Sigmoid colon (tissue), 7 donors: ENCODE measurements at places on chromosomes 11 and 22. TPM values are rescaled to one million over a fixed set of nuclear protein-coding genes. Genes with fewer than 3 reads are reported as not detected.

- no peaks in the 10 kb centered on the region for H3K27me3 ChIP-seq
- H3K4me1 ChIP-seq: peaks cover 57% of the 10 kb centered on the region
- H3K4me3 ChIP-seq: no peak overlapping the region
Observed at GRCh38 chr11:77407613-77408012, 66.3 kb downstream of the PAK1 start.

GRCh38 chr11:76208438-76209374 lies 2.4 kb upstream of the WNT11 start:
- H3K4me3 ChIP-seq: peak overlapping the region; percentile 40
- peaks cover 14% of the 10 kb centered on the region for H3K27me3 ChIP-seq
- peaks cover 53% of the 10 kb centered on the region for H3K4me1 ChIP-seq
- peak; percentile 86 for DNase-seq
- no peak overlapping the region for H3K27ac ChIP-seq

- no peak for DNase-seq
- H3K4me3 ChIP-seq: no peak overlapping the region
- H3K27me3 ChIP-seq: no peaks in the 10 kb centered on the region
- no peaks in the 10 kb centered on the region for H3K4me1 ChIP-seq
Observed at GRCh38 chr22:20786536-20786979, 12.6 kb downstream of the SERPIND1 start.

DNA sequence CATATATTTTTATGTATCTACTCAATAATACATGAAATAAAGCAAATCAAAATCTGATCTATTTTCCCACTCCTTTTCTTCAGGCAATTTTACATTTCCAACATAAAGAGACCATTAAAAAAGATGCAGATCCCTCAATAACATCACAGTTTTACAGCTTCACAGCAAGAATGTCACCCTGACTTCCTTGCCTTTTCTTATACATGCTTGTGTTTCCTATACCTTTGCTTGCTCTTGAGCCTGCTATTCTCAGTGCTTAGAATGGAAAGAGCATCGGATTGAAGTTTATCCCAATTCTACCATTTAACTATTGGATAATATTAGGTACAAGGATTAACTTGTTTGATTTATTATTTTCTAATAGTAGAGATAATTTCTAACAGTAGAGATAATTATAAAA lies 176.7 kb downstream of the CNTN5 start:
- no peaks in the 10 kb centered on the region for H3K27me3 ChIP-seq
- H3K27ac ChIP-seq: no peak overlapping the region
- H3K36me3 ChIP-seq: no peaks in the 10 kb centered on the region
- no peak for DNase-seq
- H3K4me1 ChIP-seq: no peaks in the 10 kb centered on the region
- no peak overlapping the region for H3K4me3 ChIP-seq

GRCh38 chr11:5712507-5712906 lies 22.9 kb downstream of the TRIM22 start:
- DNase-seq: no peak
- no peak overlapping the region for H3K27ac ChIP-seq
- peaks cover 30% of the 10 kb centered on the region for H3K36me3 ChIP-seq
- no peaks in the 10 kb centered on the region for H3K27me3 ChIP-seq
- no peak overlapping the region for H3K4me3 ChIP-seq

PAMR1 gene
- total RNA-seq: 7.8 TPM

- H3K36me3 ChIP-seq: peaks cover 5% of the 10 kb centered on the region
- no peak for DNase-seq
- no peak overlapping the region for H3K4me3 ChIP-seq
Observed at GRCh38 chr11:96272529-96273222, 70.3 kb downstream of the MAML2 start.

BARX2 gene
- total RNA-seq: not detected

DNA sequence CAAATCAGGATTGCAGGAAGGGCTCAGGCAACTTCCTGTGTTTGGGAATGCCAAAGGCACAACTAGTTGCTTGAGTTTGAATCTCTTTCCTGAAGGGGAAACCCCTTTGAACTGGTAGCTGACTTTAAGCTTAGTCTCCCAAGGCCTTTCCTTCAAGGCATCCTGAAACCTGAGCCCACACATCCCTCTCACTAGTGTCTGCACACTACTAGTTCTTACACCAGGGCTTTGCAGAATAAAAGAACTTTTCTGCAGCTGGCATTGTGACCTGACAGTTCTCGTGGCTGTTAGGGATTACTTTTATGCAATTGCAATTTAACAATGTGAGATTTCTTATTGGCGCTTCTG lies 95.4 kb downstream of the EXT2 start:
- no peak overlapping the region for H3K27ac ChIP-seq
- no peaks in the 10 kb centered on the region for H3K36me3 ChIP-seq
- no peaks in the 10 kb centered on the region for H3K4me1 ChIP-seq
- H3K27me3 ChIP-seq: no peaks in the 10 kb centered on the region
- DNase-seq: no peak
- H3K4me3 ChIP-seq: no peak overlapping the region

DNA sequence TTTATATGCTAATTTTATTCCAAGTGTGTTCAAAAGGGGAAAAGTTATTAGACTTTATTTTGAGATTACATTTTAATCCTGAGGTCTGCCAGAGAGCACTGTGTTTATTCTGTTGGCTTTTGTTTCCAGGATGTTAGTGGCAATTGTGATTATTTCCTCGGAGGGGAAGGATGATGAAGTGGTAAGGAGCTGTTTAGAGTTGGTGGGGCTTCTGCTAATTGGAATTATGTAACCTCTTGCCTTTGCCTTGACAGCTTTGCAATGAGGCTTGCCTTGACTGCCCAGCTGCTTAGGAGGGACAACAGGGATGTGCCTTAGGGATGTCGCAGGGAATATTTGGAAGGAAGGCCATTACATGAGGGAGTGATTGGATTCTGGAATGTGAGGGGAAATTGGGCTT lies 89.7 kb upstream of the E2F8 start:
- no peak for DNase-seq
- H3K27me3 ChIP-seq: no peaks in the 10 kb centered on the region

OMP gene
- total RNA-seq: 1.4 TPM

- no peaks in the 10 kb centered on the region for H3K36me3 ChIP-seq
- H3K27ac ChIP-seq: no peak overlapping the region
- H3K4me3 ChIP-seq: no peak overlapping the region
- DNase-seq: no peak
- no peaks in the 10 kb centered on the region for H3K27me3 ChIP-seq
- H3K4me1 ChIP-seq: no peaks in the 10 kb centered on the region
Observed at GRCh38 chr11:44651535-44652155, 75.1 kb upstream of the TSPAN18 start.

ANKK1 gene
- total RNA-seq: not detected

GRCh38 chr11:33162831-33163230 lies 1.6 kb upstream of the CSTF3 start:
- H3K4me3 ChIP-seq: no peak overlapping the region
- no peak overlapping the region for H3K27ac ChIP-seq
- peaks cover 26% of the 10 kb centered on the region for H3K4me1 ChIP-seq
- DNase-seq: no peak

SSH3 gene
- 37.7 TPM for total RNA-seq

GRCh38 chr22:42918500-42918899 lies 61.4 kb upstream of the ARFGAP3 start:
- peak overlapping the region; percentile 71 for H3K27ac ChIP-seq
- no peaks in the 10 kb centered on the region for H3K4me1 ChIP-seq
- H3K27me3 ChIP-seq: no peaks in the 10 kb centered on the region
- DNase-seq: no peak
- no peaks in the 10 kb centered on the region for H3K36me3 ChIP-seq
- H3K4me3 ChIP-seq: no peak overlapping the region

GRCh38 chr22:30816413-30816812 lies 121.7 kb downstream of the OSBP2 start:
- no peak overlapping the region for H3K27ac ChIP-seq
- no peak for DNase-seq
- no peaks in the 10 kb centered on the region for H3K36me3 ChIP-seq
- no peaks in the 10 kb centered on the region for H3K27me3 ChIP-seq
